ENCODE measurements at places on chromosomes 1 and 21.
A peak's percentile ranks its signal among the peaks of the same experiment; 100 is the strongest.

- DNase-seq, result no peak
Observed at GRCh38 chr1:92482665-92483609, 3.8 kb downstream of the GFI1 start.

GRCh38 chr1:154265586-154265985 lies 6.8 kb upstream of the HAX1 start:
- no peak for DNase-seq

DNA sequence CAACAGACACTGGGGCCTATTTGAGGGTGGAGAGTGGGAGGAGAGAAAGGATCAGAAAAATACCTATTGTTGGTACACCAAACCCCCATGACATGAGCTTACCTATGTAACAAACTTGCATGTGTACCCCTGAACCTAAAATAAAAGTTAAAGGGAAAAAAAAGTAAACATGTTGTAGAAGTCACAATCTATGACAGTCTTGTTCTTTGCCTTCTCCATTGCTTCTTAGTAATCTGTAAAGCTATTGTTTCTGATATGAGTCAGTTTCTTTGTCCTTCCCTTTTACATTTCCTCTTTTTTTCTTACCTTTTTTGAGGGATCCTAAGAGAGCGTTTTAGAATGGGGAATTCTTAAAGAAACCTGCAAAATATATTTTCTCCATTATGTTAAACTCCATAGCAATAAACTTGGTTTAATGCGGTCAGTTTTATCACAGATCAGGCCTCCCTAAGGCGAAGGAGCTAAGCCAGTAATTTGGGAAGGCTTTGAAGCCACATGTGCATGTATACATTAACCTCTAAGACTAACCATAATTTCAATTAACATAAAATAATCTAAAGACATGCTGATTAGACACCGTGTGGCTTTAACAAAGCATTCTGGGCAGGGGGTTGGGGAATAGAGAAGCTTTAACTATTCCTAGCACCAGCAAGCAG lies 77.8 kb upstream of the C1orf105 start:
- peak; percentile 42 for DNase-seq

GRCh38 chr1:30788580-30789387 lies 31.2 kb upstream of the LAPTM5 start:
- DNase-seq, result no peak

DNA sequence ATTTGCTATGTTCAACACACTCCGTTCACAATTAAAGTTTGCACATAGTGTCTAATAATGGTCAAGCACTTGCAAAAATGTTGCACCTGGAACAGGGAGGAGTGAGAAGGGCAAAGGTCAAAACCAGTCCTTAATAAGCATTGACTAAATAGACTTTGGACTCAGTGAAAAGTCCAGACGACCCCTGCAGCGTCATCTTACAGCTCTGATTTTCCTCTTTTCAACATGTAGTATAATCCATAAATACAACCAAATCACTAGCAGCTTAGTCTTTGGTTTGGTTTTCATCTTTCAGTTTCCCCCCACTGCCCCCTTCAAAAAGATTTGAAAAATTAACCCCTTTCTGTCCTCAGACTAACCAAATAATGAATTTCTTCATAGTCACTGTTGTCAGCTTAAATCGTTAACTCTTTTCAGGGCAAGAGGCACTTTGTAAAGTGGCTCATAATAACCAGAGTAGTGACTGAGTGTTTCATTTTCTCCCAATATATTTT lies 290.3 kb downstream of the PTPRC start:
- DNase-seq, result no peak

GRCh38 chr1:56135864-56136147 lies 443.6 kb downstream of the PLPP3 start:
- DNase-seq, result no peak

DNA sequence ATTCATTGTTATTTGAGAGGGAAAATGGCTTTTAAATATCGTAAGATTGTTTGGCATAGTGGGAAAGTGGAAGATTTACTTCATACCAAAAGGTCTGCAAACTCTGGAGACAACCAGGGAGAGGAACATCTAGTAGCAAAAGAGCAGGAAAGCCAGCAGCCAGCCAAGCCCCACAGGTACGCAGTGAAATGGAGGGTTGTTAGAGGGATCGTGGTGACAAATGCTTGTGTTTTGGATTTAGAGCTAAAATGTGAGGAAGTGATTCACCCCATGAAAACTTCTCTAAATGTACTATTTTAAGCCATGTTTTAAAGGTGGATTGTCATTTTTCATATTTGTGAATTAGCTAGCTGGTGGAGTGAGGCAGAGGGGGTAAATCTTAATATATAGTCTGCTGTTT lies 69.3 kb downstream of the RPS6KC1 start:
- DNase-seq, result peak; percentile 61

GRCh38 chr1:170414989-170415709 lies 116.8 kb upstream of the GORAB start:
- DNase-seq, result no peak

- DNase-seq, result peak; percentile 69
Observed at GRCh38 chr1:111541721-111542120, 38.3 kb upstream of the ADORA3 start.

DNA sequence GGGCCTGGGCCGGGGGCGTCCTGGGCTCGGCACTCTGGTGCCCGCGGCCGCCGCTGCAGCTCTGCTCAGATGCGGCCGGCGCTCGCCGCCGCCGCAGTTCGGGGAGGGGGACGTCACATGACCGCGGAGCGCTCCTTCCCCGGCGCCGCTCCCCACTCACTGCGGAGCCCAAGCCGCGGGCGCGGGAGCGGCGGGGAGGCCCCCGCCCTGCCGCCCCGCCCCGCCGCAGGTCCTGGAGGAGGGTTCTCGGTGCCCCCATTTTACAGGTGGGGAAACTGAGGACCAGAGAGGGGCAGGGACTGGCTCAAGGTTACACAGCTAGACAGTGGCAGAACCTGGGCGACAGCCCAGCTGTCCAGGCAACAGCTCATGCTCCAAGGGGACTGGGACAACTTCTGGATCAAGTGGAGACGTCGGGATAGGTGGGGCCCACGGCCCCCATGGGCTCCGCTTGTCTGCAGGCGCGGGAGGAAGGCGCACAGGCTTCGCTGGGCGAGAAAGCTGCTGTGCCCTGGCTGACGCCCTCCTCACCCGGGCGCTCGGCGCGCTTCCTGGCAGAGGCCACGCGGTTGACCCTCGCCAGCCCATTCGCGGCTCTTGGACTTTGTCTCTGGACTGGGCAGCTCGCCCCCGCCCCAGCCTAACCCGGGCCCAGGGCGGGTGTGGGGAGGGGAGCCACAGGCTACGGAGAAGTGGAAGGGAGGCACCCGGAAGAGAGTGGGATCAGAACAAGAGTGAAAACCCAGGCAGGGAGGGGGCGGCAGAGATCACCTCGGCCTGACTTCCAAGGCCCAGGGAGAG lies at the start of gene RAP1GAP:
Gene RAP1GAP (minus strand): TSS at position 100 of the 801 bp plus-strand sequence. CDS start 49,325 bp downstream, outside the sequence.
- no peak for DNase-seq

DNA sequence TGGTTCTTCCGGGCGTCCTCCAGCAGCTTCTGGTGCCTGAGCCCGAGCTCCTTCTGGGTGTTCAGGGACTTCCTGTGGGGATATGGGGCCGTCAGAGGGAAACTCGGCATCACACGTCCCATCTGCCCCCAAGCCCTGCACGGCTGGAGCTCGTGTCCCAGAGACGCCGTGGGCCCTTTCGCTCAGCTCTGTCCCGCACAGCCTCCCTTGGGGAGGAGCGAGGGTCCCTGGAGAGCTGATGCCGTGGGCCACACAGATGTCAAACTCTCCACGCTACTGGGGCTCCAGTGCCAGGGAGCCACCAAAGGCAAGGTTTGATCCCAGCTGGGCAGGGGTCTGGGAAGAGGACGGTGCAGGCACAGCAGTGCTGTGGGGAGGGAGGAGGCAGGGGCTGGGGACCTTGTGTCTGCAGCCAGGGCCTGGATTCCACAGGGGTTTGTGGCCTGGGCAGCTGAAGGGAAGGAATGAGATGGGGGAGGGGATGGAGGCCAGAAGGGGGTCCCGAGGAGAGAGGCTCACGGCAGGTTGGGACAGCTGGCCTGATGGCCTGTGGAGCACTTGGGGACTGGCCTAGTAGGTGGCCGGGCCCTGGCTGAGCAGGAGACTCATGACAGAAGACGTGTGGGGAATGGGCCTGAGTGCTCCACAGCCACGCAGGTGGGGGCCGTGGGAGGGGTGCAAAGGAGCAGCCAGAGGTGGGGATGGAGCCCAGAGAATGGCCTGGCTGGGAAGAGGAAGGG lies 30.4 kb downstream of the CFAP74 start:
- DNase-seq, result no peak

DNA sequence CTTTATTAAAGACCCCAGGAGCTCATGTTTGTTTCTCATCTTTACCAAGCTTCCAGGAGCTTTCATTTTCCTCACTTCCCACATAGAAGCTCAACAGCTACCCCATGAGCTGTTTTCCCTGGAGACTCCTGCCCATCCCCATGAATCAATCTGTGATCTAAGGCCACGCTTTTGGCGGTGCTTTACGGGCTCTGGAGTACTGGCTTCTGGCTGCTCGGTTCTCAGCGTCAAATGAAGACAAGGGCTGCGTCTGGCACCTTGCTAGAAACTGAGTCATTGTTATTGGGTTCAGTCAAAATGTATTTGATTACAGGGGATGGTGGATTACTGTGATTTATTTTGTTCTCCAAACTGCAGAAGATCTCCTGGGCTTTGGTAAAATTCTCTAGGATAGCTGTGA lies 39.9 kb downstream of the ACP6 start:
- DNase-seq, result no peak

DNA sequence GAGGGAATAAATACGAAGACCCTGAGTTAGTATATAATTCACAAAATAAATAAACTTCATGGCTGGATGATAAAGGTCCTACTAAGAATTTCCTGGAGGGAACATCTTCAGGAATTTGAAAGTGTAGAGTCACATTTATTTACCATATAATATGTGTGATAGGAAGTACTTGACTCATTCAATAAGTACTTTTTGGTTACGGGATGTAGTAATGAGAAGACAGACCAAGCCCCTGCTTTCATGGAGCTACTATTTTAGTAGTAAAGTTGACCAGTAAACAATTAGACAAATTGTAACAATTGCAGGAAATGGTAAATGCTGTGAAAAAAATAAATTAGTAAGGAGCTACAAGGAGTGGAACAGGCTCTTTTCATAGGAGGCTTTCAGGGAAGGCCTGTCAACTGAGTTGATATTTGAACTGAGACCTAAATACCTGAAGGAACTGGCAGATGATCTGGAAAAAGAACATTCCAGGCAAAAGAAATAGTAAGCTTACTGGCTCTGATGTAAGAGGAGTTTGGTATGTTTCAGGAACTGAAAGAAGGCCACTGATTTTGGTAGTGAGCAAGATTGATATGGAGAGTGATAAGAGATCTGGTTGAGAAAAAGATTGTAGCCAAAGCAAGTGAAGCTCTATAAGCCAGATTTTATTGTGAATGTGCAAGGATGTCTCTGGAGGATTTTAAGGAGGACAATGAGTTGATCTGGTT lies 36.2 kb downstream of the CAMSAP2 start:
- no peak for DNase-seq

- DNase-seq, result no peak
Observed at GRCh38 chr1:202016022-202016810, 5.8 kb downstream of the ELF3 start.

DNA sequence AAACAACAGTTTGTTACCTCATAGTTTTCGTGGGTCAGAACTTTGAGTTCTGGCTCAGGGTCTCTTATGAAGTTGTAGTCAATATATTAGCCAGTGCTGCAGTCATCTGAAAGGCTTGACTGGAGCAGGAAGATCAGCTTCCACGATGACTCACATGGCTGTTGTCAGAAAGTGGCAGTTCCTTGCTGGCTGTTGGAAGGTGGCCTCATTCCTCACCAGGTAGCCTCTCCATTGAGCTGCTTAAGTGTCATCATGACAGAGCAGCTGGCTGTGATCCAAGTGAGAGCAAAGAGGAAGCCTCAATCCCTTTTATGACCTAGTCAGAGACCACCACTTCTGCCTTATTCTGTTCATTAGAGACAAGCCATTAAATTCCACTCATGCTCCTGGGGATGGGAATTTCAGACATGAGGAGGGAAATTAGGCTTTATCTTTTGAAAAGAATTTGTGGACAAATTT lies 5.6 kb downstream of the OSBPL9 start:
- DNase-seq, result peak; percentile 97

GRCh38 chr1:46532498-46533178 lies 18.8 kb downstream of the KNCN start:
- peak; percentile 55 for DNase-seq

DNA sequence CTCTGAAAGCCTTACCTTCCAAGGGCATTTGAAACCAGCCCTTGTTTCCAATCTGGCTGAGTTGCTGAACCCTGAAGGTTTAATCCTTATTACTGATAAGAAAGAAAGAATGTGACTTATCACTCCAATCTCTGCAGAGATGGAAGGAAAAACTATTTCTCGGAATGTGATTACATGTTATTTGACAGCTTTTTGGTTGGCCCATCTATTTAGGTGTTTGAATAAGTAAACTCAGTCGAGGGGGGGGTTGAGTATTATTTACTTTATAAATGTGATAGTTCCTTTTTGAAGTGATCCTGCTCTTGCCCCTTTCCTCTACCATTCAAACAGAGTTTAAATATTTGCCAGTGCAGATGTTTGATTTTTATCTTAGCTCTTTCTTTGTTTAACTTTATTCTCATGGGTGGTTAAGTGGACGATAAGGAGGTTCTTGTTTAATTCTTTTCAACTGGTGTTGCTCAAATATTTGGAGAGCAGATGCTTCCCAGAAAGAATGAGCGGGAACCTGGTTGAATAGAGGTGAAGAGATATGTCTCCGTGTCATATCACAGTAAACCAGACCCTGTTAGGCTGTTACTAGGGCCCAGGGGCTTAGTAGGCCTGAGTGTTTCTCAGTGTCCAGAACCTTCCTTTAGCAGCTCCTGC lies 126.1 kb downstream of the CACHD1 start:
- DNase-seq, result no peak

GRCh38 chr1:203828002-203828401 lies 32.6 kb downstream of the ZBED6 start:
- DNase-seq, result no peak

GRCh38 chr1:3014050-3014440 lies 7.2 kb upstream of the ACTRT2 start:
- DNase-seq, result no peak

DNA sequence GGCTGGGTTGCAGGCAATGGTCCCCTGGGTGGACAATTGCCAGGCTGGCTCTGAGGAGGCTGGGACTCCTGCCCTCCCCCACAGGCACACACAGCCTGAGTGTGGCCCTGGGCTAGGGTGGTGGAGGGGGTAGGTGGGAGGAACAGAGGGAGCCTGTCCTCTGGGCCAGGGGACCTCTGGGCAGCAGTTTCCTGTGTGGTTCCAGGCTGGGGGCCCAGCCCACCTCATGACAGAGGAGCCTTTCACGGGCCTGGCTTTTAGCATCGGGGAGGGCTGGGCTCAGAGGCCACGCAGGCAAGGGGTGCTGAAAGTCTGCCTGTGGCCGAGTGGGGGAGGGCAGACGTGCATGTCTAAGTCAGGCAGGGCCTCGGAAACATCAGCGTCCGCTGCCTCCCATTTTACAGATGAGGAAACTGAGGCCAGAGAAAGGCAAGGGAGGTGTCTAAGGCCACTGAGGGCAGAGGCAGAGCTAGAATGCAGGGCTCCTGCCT lies 7.0 kb downstream of the EXTL1 start:
- DNase-seq, result no peak

- peak; percentile 84 for DNase-seq
Observed at GRCh38 chr1:119542492-119542946, 35.5 kb downstream of the HSD3B1 start.

DNA sequence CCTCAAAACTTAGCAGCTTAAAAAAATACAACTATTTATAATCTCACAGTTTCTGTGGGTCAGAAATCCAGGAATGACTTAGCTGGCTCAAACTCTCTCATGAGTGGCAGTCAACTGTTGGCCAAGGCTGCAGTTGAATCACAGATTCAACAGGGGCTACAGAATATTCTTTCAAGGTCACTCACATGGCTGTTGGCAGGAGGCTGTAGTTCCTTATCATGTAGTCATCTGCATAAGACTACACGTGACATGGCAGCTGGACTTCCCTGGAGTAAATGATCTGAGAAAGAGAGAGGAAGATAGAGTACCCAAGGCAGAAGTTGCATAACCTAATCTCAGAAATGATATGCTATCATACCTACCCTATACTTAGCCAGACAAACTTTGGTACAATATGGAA lies 75.2 kb upstream of the TSPAN2 start:
- DNase-seq, result no peak

Measured in PC-3 (cell line).